Body of pancreas (tissue), 4 donors: ENCODE measurements at places on chromosomes 11 and 22. TPM values are rescaled to one million over a fixed set of nuclear protein-coding genes. Genes with fewer than 3 reads are reported as not detected.

DNA sequence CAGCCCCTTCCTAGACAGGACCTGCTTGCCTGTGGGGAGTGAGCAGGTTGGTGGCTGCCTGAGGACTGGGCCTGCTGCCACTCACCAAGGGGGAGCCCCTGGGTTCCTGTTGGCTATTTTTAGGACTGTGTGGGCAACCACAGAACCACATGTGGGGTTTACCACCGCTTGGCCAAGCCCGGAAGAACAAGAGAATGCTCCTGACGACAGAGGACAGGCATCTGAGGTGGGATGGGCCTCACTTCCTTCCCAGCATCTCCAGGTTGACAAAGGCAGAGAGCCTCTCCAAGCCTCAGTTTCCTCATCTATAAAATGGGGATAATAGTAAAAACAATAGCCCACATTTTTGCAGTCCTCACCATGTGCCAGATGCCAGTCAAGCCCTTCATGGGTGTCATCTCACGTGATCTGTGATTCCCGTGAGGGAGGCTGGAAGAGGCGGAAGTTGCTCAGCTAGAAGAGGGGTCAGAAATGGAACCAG is 43.6 kb downstream of the LRRC32 start:
- DNase-seq = no peak

GRCh38 chr22:22168190-22168940 is 76.2 kb upstream of the VPREB1 start:
- peak; percentile 47 for DNase-seq

- no peak for DNase-seq
Observed at GRCh38 chr11:2309251-2310072, 7.6 kb downstream of the TSPAN32 start.

DNA sequence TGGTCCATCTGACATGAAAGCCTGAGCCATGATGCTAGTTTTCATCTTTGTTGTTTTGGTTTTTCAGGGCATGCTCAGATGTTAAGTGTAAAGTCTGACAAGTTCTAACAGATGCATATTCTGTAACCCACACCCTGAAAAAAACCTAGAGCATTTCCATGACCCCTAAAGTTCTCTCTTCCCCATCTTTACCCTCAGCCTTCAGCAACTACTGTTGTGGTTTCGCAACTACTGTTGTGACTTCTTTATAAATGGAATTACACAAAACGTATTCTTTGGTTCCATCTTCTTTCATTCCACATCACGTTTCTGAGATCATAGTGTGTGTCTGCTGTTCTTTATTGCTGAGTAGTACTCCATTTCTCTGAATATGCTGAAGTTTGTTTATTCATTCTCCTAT is 65.1 kb upstream of the LDLRAD3 start:
- DNase-seq = no peak

GRCh38 chr11:105700271-105700670 is 90.4 kb downstream of the GRIA4 start:
- DNase-seq = no peak

- DNase-seq = no peak
Observed at GRCh38 chr22:30014244-30014643, 66.0 kb upstream of the HORMAD2 start.

DNA sequence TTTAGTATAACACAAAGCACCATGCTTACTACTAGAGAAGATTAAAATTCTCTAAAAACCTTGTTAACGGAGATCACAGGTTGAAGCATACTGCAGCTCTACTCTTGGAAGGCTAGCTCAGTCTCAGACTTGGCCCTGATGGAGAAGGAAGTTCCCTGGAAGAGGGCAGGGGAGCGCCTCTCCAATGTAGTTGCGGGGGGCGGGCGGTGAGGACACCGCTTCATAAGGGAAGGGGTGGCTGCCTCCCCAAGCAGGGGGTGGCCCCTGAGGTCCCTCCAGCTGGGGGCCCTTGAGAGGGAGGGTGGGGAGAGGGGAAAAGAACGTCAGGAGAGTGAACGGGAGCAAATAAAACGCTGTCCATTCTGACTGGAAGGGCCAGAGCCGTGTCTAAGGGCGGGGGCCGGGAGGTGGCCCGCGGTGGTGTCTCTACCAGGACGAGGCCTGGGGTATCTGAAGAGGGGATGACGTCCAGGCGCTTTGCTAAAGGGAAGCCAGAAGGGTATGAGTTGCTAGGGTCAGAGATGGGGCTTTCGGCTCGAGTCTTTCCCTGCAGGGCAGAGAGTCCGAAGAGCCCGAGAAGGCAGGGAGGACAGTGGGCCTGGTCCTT is 553 bp upstream of the USP47 start:
- peak; percentile 61 for DNase-seq

DNA sequence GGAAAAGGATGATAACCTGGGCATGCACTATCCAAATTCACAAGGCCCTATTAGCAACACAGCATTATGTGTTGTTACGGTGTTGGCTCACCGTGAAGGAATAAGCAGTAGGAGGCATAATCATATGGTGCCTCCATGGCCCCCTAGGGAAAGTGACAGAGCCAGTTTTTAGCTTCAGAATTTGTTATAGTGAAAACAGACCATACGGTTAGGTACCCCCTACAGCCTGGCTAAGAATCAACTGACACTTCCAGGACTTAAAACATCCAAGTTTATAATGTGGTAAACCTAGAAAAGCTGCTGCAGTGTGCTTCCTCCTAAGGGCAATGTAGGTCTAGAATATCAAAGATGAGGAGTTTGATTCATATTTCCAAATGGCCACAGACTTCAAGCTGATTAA is 30.4 kb downstream of the KIF18A start:
- no peak for DNase-seq

DNA sequence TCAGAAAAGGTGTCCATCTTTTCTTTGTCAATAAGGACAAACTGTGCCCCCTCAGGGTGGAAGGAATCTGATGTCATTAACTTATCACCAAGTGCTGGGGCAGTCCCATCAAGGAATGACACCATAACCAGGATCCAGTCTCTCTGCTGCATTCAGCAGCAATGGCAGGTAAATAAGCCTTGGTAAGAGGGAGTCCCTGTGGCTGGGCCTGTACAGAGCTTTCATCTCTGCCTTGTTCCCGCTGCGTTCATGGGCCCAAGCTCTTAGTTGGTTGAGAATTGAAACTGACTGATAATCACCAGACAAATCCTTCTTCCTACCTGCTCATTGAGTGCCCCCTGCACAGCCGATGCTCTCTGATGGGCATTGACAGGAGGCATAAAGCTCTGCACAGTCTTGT is 22.7 kb downstream of the EIF3F start:
- DNase-seq = no peak

- no peak for DNase-seq
Observed at GRCh38 chr11:106644824-106645223, 373.5 kb downstream of the GUCY1A2 start.

- DNase-seq = no peak
Observed at GRCh38 chr11:45560155-45560912, 105.1 kb downstream of the CHST1 start.

DNA sequence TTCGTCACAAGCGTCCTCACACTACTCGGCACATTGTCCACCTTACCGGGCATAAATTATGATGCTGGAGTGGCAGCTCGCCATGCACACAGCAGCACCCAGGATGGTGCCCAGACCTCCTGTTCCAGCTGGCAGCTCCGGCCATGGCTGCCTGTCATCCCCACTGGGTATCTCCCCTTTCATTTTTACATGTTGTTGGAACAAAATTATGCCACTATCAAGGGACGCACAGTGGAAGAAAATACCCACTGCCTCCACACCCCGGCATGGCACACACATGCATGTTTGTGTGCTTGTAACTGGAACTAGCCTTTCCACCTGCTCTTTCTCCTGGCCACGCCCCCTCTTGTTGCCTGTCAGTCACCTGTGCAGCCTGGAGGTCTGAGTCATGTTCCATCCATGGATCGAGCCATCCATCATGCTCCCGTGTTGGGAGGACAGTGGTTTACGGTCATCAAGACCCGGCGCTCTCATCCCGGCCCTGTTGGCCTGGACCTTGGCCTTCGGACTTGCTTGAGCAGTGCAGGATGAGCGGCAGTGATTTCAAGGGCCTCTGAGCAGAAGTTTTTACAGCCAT is 1069.6 kb downstream of the BRD1 start:
- no peak for DNase-seq

DNA sequence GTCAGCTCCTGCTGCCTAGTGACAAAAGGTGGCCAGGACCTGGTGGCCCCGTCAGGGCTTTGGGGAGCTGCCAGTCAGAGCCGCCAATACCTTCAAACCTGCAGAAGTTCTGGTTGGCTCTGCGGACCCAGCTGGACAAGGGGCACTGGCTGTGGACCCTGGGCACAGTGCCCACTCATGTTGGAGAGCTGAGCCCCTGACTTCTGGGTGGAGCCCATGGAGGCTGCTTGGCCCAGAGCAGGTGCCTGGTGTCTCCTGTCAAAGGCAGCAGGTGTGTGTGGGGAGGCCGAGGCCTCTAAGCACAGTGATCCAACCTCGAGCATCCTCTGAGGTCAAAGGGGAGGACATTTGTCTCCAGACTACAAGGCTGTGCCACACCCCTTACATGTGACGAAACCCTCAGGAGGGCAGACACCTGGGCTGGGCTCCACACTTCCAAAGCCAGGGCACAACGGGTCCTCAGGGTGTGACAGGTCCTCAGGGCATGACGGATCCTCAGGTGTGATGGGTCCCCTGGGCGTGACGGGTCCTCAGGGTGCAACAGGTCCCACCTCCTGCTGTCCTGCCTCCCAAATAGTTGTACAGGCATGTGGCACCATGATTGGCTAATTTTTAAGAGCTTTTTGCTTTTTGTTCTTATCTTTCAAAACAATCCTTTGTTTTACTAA is 37.0 kb downstream of the MUC2 start:
- DNase-seq = no peak

DNA sequence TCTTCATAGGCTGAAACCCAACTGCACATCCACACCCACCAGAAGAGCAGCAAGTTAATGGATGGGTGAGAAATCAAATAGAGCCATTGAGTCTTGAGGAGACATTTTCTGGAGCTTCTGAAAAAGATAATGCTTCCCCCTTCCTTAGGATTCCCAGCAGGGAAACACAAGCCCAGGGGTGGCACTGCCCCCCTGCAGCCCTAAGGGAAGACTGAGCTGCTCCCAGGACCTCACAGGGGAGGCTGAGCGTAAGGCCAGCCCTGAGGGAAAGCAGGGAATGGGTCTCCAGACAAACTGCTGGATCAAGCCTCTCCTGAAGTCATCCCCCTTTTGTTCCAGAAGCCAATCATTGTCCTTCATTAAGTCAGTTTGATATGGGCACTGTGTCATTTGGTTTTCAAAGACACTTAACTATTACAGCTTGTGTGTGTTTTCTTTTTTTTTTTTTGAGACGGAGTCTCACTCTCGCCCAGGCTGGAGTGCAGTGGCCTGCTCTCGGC is 15.1 kb downstream of the LTO1 start:
- no peak for DNase-seq

DNA sequence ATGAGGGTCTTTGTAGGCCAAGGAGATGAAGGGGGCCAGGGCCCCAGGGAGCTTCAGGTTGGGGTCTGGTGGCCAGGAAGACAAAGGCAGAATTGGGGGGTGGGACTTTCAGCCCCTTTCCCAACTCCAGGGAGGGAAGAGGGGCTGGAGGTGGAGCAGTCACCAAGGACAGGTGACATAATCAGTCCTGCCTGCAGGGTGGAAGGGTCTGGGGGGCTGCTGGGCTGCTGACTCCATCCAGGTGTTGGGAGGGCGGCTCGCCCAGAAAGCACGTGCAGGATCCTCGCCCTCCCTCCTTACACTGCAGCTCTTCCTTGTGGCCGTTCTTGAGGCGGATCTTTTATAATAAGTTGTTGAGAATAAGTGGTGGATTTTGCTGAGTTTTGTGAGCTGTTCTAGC is 1491.1 kb downstream of the TBC1D22A start:
- no peak for DNase-seq

- DNase-seq = no peak
Observed at GRCh38 chr11:65730461-65730860, 9.9 kb upstream of the RNASEH2C start.

- no peak for DNase-seq
Observed at GRCh38 chr11:46246521-46246920, 30.9 kb upstream of the CREB3L1 start.

- peak; percentile 35 for DNase-seq
Observed at GRCh38 chr11:15911377-15912044, 444.8 kb downstream of the SOX6 start.

Gene MPPED1
- not detected for total RNA-seq

Gene SCN2B
- not detected for total RNA-seq

Gene CECR2
- 2.6 TPM for total RNA-seq

Gene CHRDL2
- not detected for total RNA-seq

Gene ELF5
- not detected for total RNA-seq

Gene POU2AF1
- not detected for total RNA-seq

Gene VWCE
- 4.3 TPM for total RNA-seq

Gene MMP12
- total RNA-seq = not detected

Gene SLC25A17
- total RNA-seq = 7.6 TPM

Gene NFAM1
- total RNA-seq = 0.66 TPM

Gene PRMT3
- total RNA-seq = 20.4 TPM

Gene SLC22A6
- not detected for total RNA-seq

Gene C22orf42
- 1.6 TPM for total RNA-seq

Gene GAB4
- total RNA-seq = not detected
